ENCODE measurements at places on chromosomes 12 and 14. TPM values are rescaled to one million over a fixed set of nuclear protein-coding genes. Genes with fewer than 3 reads are reported as not detected.

NPAS3 gene
- not detected for total RNA-seq

TGM1 gene
- 3.4 TPM for total RNA-seq

CLBA1 gene
- 1.4 TPM for total RNA-seq

FSCB gene
- not detected for total RNA-seq

PLXNC1 gene
- 7.2 TPM for total RNA-seq

CLEC4A gene
- total RNA-seq = not detected

CLEC2A gene
- not detected for total RNA-seq

TTC6 gene
- not detected for total RNA-seq

MBD6 gene
- 62.4 TPM for total RNA-seq

PSMB11 gene
- total RNA-seq = not detected

CDH24 gene
- total RNA-seq = 1.4 TPM

COCH gene
- 1.9 TPM for total RNA-seq

PMCH gene
- 210 TPM for total RNA-seq

KLHL33 gene
- not detected for total RNA-seq

REP15 gene
- 2.2 TPM for total RNA-seq

ACOT2 gene
- total RNA-seq = 10.1 TPM

INTS13 gene
- total RNA-seq = 65.7 TPM

OTOGL gene
- total RNA-seq = 0.16 TPM

SIX6 gene
- total RNA-seq = not detected

SIRT4 gene
- total RNA-seq = 2.2 TPM

MYF5 gene
- total RNA-seq = not detected

LALBA gene
- not detected for total RNA-seq

MYF6 gene
- not detected for total RNA-seq

RND1 gene
- 3.5 TPM for total RNA-seq

NIN gene
- 43.0 TPM for total RNA-seq

WNT1 gene
- total RNA-seq = 0.60 TPM
